ENCODE measurements at places on chromosomes 13 and 19.

- no peak for DNase-seq
Measured at GRCh38 chr13:47672245-47673008, 328.6 kb downstream of the SUCLA2 start.

- no peak for DNase-seq
Measured at GRCh38 chr13:105465251-105465650, 1070.2 kb downstream of the EFNB2 start.

- no peak for DNase-seq
Measured at GRCh38 chr13:43154156-43154651, 130.8 kb downstream of the DNAJC15 start.

DNA sequence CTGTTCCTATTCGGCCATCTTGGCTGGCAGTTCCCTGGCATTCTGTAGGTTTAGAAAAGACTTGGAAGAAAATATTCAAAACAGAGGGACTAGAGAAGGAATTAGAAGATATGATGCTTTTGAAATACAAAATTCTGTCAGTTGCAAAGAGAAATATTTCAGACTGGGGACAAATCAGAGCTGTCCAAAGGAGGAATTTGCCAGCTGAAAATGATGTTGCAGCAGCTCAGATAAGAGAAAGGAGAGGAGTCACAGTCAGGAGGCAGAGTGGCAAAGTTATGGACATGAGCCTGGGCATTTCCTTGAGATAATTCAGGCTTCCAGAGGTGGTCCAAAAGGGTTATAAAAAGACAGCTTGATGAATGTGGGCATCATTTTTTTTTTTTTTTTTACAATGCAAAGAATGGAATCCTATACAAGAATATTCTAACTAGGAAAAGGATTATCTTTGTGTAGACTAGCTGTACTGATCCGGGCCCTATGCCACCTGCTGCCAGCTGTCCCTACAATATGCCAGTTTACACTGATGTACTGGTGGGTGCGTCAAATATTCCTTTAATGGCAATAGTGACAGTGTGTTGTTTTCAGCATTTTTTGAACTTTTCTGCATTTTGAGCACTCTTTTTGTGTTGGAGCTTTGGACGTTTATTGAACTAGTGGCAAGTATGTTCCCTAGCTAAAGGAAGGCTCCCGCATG is 31.8 kb upstream of the CBY2 start:
- DNase-seq = no peak

GRCh38 chr13:80551650-80552497 is 210.9 kb upstream of the SPRY2 start:
- DNase-seq = no peak

- DNase-seq = peak; percentile 61
Measured at GRCh38 chr19:49691243-49692146, 579 bp downstream of the CPT1C start.

GRCh38 chr13:76667551-76667950 is 218.7 kb downstream of the KCTD12 start:
- peak; percentile 61 for DNase-seq

DNA sequence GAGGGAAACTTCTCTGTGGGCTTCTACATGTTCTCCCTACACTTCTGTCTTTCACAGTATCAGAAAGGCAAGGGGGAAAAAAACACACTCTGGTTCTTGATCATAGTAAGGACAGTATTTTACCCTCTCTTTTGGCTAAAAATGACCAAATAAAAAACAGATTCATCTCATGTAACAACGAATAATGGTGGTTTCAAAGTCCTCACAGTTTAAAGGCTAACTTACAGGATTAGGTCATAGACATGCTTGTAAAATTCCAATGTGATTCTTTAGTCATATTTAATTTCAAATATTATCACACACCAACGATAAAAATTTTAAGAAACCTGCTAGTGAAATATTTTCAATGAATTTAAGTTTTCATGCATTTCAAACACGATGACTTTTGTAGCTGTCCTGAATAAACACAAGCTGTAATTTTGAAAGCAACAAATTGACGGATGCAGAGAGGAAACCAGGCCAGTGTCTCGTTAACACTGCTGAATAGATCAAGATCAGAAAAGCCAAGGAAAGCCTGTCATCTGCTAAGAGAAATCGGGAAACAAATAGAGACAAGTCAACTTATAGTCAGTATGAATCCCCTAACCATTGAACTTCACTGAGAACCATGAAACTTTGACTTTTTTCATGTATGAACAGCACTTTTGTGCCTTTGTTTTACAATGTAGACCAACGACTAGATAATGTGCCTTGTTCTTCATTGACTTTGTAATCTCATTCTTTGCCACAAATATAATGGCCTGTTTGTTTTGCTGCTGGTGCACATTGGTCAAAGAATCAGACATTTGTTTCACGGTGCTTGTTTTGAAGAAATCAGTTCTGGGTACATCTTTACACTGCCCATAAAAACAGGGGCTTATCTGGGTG is 22.0 kb downstream of the MBNL2 start:
- DNase-seq = no peak

- no peak for DNase-seq
Measured at GRCh38 chr19:56983804-56984203, 136.0 kb upstream of the USP29 start.
